Karpas-422 (cell line): ENCODE measurements at places on chromosomes 16 and 17.

DNA sequence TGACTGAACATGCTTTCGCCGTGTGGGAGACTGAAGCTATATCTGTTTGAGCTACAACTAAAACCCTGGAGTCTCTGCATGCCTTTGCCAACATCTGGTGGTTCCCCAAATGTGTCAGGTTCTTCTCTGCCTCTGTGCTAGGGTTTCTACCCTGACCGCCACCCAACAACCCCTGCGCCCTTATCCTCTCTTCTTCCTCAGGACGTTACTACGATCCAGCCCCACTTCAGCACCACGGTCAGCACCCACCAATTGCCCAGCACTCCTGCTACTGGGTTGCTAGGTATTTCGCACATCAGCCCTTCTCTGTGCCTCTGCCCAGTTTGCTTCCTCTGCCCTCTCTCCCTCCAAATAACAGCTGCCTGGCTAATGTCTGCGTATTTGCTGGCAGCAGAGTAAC lies 106.3 kb upstream of the HSBP1 start:
- DNase-seq = peak; percentile 79

- DNase-seq = no peak
These were observed 2.4 kb downstream of the PFN1 start for GRCh38 chr17:4945944-4946280.

DNA sequence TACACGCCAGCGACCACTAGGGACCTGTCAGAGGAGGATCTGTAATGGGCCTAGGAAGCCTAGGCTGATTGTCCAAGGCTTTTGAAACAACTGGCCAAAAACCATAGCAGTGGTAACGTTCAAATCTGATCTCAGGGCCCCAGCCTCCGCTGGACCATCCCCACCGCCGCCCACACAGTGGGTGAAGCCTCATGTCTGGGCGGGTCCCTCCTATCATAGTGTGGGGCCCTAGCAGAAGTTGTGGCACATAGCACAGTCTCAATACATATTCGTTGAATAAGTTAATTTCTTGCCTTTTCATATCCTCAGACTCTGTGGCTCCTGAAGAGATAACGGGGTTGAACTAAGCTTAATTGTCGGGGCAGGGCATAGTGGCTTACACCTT lies 818 bp downstream of the DPH1 start:
- DNase-seq = no peak

DNA sequence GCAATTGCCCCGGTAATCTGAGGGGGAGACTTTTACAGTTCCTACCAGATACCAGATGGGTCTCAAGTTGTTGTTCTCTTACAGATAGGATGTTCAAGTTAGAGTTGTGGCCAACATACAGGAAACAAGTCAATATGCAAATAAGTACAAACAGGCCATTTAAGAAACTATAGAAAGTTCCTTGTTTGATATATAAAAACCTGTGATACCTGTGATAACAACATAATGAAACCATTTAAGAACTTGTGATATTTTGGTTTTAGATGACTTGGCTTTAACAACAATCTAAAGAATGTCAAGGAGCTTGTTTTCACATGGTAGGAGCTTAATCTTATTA lies 16.8 kb downstream of the CDR2 start:
- DNase-seq = no peak

- DNase-seq = peak; percentile 82
These were observed 26.8 kb downstream of the MPP2 start for GRCh38 chr17:43880420-43880991.

- peak; percentile 51 for DNase-seq
These were observed 42.1 kb downstream of the ENGASE start for GRCh38 chr17:79116575-79117368.

- DNase-seq = no peak
These were observed 23.9 kb upstream of the FASN start for GRCh38 chr17:82121660-82122629.

DNA sequence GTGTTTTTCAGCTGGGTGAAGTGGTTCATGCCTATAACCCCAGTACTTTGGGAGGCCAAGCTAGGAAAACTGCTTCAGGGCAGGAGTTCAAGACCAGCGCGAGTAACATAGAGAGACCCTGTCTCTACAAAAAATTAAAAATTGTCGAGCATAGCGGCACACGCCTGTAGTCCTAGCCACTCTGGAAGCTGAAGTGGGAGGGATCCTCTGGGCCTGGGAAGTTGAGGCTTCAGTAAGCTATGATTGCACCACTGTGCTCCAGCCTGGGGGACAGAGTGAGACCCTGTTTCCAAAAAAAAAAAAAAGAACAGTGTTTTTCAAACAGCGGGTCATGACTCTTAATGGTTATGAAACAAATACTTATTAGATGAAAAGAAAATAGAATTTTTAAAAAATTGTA lies 2.3 kb upstream of the CYTH1 start:
- DNase-seq = no peak

DNA sequence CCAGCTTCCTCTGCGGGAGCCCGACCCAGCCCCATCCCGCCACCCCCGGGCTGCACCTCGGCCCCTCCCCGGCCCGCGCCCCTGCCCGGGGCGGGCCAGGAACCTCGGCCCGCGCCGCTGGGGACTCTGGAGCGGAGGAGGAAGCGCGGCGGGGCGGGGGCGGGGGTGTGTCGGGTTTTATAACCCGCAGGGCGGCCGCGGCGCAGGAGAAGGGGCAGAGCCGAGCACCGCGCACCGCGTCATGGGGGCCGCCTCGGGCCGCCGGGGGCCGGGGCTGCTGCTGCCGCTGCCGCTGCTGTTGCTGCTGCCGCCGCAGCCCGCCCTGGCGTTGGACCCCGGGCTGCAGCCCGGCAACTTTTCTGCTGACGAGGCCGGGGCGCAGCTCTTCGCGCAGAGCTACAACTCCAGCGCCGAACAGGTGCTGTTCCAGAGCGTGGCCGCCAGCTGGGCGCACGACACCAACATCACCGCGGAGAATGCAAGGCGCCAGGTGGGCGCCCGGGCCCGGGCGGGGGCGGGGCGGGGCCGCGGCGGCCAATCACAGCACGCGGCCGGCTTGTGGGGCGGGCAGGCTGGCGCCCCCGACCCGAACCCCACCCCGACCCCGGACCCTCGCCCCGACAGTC lies at the start of gene ACE:
Gene ACE, plus strand, starts transcription at position 208 of the 626 bp plus-strand sequence. Its CDS starts 34 bp downstream, at position 242.
- DNase-seq = peak; percentile 83

DNA sequence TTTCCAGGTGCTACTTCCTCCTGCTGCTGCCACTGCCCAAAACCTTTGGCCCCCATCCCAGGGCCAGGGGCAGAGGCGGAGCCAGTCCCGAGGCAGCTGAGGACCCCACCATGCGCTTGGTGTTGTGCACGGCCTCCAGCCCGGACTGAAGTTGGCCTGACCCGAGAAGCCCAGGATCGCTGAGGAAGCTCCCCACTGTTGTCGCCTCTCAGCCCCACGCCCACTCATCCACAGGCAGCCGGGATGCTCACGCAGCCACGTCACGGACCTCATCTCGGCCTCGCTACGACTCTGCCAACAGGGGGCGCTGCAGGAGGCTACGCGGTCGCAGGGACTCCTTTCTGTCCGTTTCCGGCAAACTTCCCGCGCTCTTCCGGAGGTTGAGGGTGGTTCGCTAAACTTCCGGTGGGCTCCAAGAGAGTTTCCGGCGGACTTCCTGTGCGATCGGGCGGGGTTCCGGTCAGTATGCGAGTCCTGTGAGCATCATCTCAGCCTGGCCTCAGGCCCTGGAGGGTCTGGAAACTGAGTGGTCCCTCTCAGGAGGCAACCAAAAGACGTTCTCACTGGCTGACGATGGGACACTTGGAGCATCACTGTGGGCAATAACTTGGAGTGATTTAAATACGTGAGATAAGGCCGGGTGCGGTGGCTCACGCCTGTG lies 12.4 kb downstream of the ZG16B start:
- peak; percentile 58 for DNase-seq

DNA sequence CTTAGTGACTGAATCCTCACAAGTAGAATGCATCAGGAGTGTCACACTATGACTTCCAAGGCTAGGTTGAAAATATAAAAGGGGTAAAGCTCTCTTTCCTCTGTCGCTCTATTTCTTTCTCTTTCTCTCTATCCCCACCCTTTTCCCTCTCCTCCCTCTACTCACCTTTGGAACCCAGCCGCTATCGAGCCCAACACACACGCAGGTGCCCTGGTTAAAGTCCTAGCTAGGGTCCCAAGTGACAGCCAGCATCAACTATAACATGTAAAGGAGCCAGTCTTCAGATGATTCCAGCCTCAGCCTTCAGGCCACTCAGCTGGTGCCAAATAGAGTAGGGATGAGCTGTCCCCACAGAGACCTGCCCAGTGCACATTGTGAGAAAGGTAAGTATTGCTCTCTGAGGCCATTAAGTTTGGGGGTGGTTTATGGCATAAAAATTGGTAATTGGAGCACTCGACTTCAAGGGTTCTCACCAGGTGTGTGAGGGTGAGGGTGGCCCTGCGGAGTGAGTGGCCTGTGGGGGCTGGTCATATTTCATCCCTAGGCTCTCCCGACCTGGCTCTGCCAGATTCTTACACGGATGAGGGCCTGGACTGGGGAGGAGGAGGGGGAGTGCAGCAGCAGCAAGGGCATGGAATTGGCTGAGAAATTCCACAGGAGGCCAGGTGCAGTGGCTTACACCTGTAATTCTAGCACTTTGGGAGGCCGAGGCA lies 14.9 kb upstream of the C16orf54 start:
- DNase-seq = no peak

- no peak for DNase-seq
These were observed 560.3 kb downstream of the WWOX start for GRCh38 chr16:78659668-78660217.

GRCh38 chr16:58056580-58056979 lies 31.0 kb downstream of the MMP15 start:
- no peak for DNase-seq

DNA sequence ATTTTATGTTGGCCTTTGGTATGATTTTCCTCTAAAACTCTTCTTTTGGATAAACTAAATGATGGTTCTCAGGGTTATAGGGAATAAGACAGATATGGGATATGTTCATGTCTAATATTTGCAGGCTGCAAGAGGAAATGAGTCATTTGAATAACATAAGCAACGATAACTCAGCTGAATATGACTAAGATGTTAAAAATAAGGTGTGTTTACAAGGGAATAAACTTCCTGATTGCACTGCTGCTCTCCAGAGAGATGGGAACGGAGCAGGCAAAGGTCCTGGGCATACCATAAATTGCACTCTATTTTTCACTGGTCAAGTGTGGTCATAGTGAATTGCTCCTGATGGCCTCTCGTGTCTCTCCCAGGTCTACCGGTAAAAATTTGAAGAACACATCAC lies 666.2 kb downstream of the TOX3 start:
- DNase-seq = no peak

DNA sequence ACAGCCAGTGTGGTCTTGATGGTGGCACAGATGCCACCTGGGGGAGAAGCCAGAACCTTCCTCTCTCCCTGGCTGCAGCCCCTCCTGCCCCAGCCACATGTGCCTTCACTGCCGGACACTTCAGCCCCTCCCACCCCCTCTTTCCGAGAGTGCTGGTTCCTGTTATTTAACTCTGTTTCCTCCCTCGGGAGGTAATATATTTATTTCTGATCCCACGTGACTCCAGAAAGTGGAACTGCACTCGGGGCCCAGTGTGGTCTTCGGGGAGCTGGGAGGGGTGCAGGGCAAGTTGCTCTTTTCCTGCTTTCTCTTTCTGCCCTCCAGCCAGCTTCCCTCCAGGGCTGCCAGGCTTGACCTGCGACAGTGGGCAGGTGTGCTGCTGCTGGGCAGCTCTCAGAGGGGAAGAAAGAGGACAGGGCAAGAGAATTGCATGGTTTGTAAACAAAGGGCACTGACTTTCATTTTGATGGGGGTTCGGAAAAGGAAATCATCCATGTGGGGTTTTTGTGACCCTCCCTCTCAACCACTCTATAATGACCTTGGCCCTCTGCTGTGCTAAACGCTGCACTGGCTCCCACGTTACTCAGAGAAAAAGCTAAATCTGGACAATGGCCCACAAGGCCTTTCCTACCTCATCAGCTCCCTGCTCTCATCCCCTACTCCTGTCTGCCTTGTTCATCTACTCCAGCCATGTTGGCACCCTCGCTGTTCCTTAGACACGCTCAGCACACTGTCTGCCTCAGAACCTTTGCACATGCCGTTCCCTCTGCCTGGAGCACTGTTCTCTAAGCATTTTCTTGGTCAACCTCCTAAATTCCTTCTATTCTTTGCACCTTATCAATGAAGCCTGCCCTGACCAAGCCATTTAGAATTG lies 8.2 kb upstream of the CIITA start:
- DNase-seq = peak; percentile 96

GRCh38 chr17:410543-411401 lies 58.2 kb upstream of the RPH3AL start:
- peak; percentile 82 for DNase-seq

DNA sequence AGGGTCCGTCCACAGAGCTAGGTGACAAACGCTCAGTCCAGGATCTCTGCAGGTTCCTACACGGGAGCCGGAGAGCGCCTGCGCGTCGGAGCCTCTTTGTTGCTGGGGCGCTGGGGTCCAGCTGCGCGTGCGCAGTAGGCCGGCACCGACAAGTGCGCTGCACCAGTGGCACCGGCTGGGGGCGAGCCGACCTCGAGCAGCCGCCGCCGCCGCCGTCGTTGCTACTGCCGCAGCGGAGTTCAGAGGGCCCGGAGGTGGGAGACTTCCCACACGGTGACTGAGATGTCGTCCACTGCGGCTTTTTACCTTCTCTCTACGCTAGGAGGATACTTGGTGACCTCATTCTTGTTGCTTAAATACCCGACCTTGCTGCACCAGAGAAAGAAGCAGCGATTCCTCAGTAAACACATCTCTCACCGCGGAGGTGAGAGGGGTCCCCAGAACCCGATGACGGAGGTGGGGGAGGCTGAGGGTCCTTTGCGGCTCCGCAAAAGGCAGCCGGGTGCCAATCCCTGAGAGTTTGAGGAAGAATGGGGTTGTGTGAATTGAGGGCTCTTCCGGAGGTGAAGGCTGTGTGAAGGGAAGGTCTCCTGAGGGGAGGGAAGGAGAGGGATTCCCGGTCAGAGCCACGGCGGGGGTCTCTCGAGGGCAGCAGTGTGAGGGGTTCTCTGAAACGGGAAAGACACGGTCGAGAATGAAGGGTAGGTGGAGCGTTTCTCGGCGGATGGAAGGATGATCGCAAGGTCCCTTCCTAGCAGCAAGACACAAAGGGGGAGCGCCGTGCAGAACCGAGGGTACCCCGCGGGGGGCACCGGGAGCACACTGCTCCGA lies at the start of gene GDPD1:
Gene GDPD1, plus strand, starts transcription at position 184 of the 831 bp plus-strand sequence. Its CDS starts 99 bp downstream, at position 283.
- peak; percentile 98 for DNase-seq

DNA sequence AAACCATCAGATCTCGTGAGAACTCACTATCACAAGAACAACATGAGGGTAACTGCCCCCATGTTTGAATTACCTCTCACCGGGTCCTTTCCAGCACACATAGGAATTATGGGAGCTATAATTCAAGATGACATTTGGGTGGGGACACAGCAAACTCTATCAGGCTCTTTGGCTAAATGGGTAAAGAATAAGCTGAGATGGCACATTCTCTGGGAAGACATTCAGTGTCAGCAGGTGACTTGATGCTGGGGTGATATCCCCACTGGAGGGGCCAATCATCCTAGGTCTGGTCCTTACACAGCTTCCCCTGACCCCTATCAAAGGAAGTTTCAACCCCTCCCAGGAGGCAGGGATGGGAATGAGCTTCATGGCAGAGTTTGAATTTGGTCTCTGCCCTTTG lies 664.0 kb upstream of the EEF2KMT start:
- DNase-seq = no peak

DNA sequence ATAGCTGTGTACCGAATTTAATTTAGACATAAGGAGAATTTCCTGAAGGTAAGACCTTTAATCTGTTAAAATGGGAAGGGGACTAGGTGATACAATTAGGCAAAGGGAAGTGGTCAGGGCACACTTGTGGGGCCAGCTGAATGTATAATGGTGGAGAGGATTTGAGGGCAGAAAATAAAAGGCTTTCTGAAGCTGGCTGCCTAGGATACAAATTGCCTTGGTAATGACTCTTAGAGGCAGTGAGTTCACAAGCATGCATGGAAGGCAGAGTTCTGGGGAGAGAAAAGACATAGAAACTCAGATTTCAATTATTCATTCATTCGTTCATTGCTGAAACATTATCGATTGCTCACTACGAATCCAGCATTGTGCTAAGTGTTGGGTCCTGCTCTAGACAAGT lies 12.4 kb upstream of the NFAT5 start:
- no peak for DNase-seq
